ENCODE measurements at places on chromosomes 7 and 10. TPM values are rescaled to one million over a fixed set of nuclear protein-coding genes. Genes with fewer than 3 reads are reported as not detected.

DNA sequence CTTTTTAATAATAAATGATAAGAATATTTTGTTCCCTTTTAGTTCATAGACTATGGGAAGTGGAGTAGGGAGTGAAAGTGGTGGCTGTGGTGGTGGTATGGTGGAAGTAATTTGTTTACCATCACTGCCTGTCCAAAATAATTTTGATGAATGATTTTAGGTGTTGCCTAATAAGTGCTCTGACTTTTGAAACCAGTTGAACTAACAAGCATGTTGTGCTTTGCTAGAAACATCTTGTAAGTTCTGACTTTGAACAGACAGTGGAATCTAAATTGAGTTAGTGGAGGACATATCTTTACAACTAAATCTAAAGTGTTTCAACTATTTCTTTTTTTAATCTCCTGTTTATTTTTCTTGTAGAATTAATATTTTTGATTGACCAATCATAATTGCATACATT is 49.7 kb downstream of the ZEB1 start:
- H3K36me3 ChIP-seq, result no peaks in the 10 kb centered on the region
- DNase-seq, result no peak
- no peak overlapping the region for H3K27ac ChIP-seq
- H3K4me1 ChIP-seq, result peaks cover 6% of the 10 kb centered on the region

- no peak overlapping the region for H3K4me3 ChIP-seq
- H3K27ac ChIP-seq, result no peak overlapping the region
- DNase-seq, result no peak
- H3K27me3 ChIP-seq, result no peaks in the 10 kb centered on the region
- H3K4me1 ChIP-seq, result no peaks in the 10 kb centered on the region
These were observed 169.6 kb upstream of the KLF6 start for GRCh38 chr10:3954615-3955014.

GRCh38 chr10:129322933-129323820 is 143.9 kb upstream of the MGMT start:
- no peak for DNase-seq
- no peak overlapping the region for H3K4me3 ChIP-seq
- H3K36me3 ChIP-seq, result no peaks in the 10 kb centered on the region

GRCh38 chr10:49324711-49325110 is 25.7 kb downstream of the C10orf71 start:
- H3K27ac ChIP-seq, result no peak overlapping the region
- no peaks in the 10 kb centered on the region for H3K36me3 ChIP-seq
- no peak overlapping the region for H3K4me3 ChIP-seq
- DNase-seq, result no peak
- H3K27me3 ChIP-seq, result no peaks in the 10 kb centered on the region

DNA sequence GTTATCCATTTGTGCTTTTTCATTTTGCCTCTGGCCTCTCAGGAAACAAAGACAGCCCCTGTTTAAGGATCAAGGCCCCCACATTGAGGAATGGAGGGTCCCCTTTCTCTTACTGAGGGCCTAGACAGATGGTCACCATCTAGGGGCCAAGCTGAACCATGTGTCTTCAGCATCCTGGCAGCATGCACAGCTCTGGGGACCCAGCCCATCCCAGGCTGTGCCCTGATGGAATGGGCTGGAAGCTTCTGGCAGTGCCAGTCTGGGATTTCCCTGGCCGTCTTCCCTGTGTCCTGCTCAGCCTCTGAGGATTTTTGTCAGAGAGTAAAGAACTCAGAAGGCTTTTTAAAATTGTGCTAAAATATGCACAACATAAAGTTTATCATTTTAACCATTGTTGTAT is 116.8 kb downstream of the ITIH5 start:
- no peak overlapping the region for H3K4me3 ChIP-seq
- H3K27me3 ChIP-seq, result no peaks in the 10 kb centered on the region
- H3K27ac ChIP-seq, result no peak overlapping the region
- no peak for DNase-seq
- no peaks in the 10 kb centered on the region for H3K36me3 ChIP-seq
- H3K4me1 ChIP-seq, result no peaks in the 10 kb centered on the region

- no peaks in the 10 kb centered on the region for H3K36me3 ChIP-seq
- H3K27me3 ChIP-seq, result no peaks in the 10 kb centered on the region
- DNase-seq, result no peak
- H3K4me3 ChIP-seq, result no peak overlapping the region
These were observed 92.7 kb upstream of the MACROH2A2 start for GRCh38 chr10:69959911-69960310.

DNA sequence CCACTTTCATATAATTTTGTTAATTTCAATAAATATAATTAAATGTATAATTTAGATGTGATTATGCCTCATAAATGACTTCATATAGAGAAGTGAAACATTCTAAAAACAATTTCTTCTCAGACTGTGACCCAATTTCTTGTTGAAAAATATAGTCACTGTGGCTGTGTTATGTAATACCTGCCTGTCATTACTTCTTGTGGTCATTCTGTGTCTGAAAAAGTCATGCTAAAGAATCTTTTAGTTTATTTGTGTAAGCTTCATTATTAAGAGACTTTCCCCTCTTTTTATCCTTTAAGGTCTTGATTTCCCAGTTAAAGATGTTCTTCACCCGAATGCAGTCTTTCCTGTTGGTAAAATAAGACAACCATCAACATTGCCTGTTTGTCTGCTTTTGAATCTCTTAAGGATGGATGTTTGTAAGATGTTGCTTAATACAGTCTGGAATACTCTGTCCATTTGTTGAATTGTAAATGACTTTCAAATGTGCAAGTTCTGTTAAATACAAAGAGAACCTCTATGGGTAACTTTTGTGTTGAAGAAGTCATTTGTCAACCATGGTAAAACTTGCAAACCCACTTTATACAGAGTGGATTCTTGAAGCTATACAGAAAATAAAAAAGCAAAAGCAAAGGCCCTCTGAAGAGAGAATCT is 16.0 kb downstream of the KAT6B start:
- H3K27me3 ChIP-seq, result no peaks in the 10 kb centered on the region
- peaks cover 17% of the 10 kb centered on the region for H3K4me1 ChIP-seq
- H3K36me3 ChIP-seq, result peaks cover 4% of the 10 kb centered on the region
- DNase-seq, result no peak
- H3K4me3 ChIP-seq, result no peak overlapping the region

DNA sequence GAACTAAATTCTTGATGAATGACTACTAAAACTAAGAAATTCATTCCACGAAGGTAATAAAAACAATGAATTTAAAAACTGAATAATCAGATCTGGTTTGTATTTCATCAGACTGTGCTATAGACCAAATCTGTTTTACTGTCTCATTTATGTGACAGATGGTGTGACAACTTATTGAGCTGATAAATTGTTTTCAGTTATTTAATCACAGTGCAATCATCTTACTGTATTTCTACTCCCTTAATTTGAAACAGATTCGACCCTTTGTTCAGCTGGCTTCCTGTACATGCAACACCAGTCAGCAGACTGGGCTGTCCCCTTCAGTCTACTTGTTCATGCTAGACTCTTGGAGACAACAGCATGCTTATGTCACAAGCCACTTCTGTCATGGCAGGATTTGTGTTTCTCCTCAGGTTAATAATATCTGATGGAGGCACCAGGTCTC is 150.9 kb downstream of the MBL2 start:
- H3K27me3 ChIP-seq, result no peaks in the 10 kb centered on the region
- H3K27ac ChIP-seq, result no peak overlapping the region
- H3K4me1 ChIP-seq, result no peaks in the 10 kb centered on the region
- no peaks in the 10 kb centered on the region for H3K36me3 ChIP-seq
- no peak overlapping the region for H3K4me3 ChIP-seq
- no peak for DNase-seq

DNA sequence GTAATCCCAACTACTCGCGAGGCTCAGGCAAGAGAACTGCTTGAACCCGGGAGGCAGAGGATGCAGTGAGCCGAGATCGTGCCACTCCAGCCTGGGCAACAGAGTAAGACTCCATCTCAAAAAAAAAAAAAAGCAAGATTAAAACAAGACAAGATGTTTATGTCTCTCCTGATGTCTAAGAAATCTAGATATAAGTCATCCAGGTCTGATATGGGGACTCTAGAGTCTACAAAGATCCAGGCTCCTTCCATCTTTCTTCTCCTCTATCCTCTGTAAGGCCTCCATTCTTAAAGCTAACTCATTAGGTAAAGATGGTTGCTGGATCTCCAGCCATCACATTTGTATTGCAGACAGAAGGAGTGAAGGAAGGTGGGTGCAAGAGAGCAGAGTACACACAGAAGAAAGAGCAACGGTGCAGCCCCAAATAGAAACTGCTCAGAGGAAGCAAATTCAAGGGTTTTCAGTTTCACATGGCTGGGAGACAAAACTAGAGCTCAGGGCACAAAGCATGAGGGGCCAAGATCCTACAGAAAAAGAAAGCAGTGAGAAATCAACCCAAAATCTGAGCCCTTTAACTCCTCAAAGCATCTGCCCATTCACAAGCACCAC is 57.6 kb downstream of the USP6NL start:
- no peaks in the 10 kb centered on the region for H3K36me3 ChIP-seq
- no peaks in the 10 kb centered on the region for H3K27me3 ChIP-seq
- H3K4me3 ChIP-seq, result no peak overlapping the region
- peak overlapping the region; percentile 18 for H3K27ac ChIP-seq

GRCh38 chr7:20158684-20159083 is 58.5 kb downstream of the MACC1 start:
- no peak overlapping the region for H3K4me3 ChIP-seq
- DNase-seq, result no peak
- H3K27ac ChIP-seq, result no peak overlapping the region
- no peaks in the 10 kb centered on the region for H3K27me3 ChIP-seq

DNA sequence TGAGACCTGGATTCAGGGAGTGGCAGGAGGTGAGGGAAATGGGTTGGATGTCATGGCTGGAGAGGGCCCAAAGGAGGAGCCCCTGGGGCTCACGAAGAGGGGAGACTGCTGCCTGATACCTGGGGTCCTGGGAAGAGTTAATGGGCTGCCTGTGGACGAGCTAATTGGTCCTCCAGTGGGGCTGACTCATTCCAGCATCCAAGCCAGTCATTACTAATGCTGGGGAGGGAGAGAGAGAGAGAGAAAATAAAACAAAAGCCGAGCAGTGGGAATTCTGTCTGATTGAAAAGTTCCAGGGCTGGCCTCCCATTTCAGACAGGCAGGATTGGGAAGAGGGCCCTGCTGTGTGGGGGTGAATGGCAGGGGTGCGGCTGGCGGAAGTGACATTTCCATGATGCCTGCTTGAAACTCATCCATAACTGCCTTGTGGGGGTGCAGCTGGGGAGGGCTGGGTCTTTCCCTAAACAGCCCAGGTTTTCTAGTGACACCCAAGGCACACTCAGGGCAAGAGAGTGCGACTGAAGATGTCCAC is 297.8 kb downstream of the RPS24 start:
- peak; percentile 27 for DNase-seq
- no peaks in the 10 kb centered on the region for H3K27me3 ChIP-seq
- H3K36me3 ChIP-seq, result no peaks in the 10 kb centered on the region
- no peak overlapping the region for H3K4me3 ChIP-seq

DNA sequence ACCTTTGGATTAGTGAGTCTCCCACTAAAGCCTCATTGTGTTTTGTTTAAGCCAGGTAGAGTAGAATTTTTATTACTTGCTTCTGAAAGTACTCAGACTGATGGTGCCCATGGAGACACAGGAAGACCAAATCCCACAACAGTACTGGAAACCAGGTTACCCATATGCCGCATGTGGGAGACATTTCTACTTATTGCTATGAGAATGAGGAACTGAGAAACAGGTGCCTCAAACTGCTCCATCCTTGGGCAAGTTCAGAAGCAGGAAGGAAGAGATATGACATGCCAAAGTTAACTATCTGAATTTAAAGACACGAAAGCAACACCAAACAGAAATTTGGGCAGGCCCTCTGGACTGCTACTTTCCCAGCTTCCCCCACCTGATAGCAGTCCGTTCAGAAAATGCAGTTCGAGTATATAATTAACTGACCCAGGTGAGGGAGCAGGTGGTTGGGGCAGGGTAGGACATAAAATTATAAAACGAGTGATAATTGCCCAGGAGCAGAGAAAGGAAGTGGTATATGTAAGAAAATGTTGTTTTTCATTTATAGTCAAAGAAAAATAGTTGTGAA is 382.3 kb upstream of the MTPN start:
- H3K4me3 ChIP-seq, result no peak overlapping the region
- no peaks in the 10 kb centered on the region for H3K4me1 ChIP-seq
- no peaks in the 10 kb centered on the region for H3K27me3 ChIP-seq
- H3K36me3 ChIP-seq, result no peaks in the 10 kb centered on the region

DNA sequence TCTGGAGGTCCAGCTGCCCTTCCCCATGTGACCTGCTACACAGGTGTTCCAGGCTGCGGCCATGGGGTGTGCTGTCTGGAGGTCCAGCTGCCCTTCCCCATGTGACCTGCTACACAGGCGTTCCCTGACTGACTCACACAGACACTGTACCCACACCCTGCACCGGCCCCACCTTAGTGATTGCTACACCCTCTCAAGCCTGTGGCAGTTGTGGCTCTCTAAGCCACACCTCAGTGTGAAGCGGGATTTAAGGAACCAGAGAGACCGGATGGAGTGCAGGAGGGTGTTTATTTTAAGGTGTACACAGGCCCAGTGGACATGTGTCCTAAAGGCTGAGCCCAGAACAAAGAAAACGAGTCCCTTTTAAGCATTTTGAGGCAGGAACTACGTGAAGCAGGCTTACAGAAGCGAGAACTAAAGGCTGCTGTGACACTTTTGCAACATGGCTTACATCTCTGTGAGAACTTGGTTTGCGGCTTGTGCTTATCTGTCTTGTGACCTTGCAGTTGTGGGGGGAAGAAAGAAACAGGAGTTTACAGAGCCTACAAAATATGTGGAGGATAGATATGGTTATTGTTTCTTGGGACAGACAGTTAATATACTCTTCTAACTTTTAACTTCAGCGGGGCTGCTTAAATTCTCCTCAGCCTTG is 326.4 kb downstream of the PAXIP1 start:
- no peaks in the 10 kb centered on the region for H3K36me3 ChIP-seq
- H3K4me1 ChIP-seq, result no peaks in the 10 kb centered on the region
- no peak overlapping the region for H3K4me3 ChIP-seq
- DNase-seq, result no peak
- no peak overlapping the region for H3K27ac ChIP-seq

DNA sequence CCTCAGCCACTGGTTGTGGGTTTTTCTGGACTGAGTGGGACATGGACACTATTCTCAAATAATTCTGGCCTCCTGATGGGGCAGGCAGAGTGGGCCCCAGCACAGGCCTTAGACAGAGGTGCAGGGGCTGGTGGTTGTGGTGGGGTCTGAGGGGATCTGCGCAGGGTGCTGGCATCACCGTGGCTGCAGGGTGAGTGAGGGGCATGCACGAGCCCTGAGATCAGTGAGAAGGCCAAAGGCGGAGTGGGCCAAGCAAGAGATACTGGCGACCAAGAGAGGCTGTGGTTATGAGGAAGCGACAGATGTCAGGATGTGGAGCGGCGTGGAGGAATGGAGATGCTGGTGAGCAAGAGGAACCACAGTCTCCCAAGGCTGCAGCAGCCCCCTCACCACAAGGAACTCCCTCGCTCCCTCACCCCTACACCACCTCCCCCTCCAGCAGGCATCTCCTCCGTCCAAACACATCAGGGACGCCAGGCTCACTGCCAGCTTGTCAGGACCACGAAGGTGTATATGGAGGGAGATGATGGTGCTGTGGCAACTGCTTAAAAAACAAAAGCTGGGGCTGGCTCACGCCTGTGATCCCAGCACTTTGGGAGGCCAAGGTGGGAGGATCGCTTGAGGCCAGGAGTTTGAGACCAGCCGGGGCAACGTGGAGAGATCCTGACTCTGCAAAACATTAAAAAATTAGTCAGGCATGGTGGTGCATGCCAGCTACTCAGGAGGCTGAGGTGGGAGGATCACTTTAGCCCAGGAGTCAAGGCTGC is 9.6 kb downstream of the PRF1 start:
- no peaks in the 10 kb centered on the region for H3K4me1 ChIP-seq
- H3K27me3 ChIP-seq, result no peaks in the 10 kb centered on the region
- H3K27ac ChIP-seq, result no peak overlapping the region
- H3K36me3 ChIP-seq, result no peaks in the 10 kb centered on the region
- no peak overlapping the region for H3K4me3 ChIP-seq

Gene FGL2
- total RNA-seq, result 19.1 TPM

Gene OLAH
- total RNA-seq, result not detected

Gene AKAP9
- total RNA-seq, result 33.6 TPM

Gene DPYSL4
- total RNA-seq, result 0.23 TPM

Gene TRIM4
- total RNA-seq, result 16.2 TPM
